ENCODE measurements at places on chromosomes 2 and 18.
A peak's percentile ranks its signal among the peaks of the same experiment; 100 is the strongest.

- DNase-seq, result no peak
These were observed 62.3 kb upstream of the ACSL3 start for GRCh38 chr2:222798528-222798927.

DNA sequence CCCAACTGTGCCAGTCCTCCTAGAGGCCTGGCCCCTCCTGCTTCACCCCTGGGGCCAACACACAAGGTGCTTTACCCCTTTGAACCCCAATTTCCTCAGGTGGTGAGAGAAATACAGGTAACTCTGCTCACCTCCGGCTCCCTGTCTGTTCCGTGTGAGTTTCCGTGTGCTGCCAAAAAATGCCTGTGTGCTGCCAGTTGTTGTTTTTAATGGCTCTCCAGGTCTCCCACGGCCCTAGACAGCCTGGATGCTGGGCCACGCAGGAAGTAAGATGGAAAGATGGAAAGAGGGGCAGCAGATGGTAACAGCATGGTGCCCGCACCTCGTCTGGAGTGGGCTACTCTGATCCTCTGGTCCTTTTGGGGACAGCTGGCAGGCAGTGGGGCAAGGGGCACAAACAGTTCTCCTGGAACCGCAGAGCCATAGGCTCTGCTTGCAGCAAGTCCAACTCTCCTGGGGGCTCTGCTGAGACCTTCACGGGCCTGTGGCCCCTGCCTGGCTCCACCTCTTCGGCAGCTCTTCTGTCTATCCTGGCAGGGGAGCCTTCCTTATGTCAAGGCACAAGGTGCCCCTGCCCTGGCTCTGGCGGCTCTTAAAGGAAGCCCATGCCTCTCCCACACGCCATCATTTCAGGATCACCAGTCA, 4.3 kb upstream of the ARHGEF4 start:
- no peak for DNase-seq

DNA sequence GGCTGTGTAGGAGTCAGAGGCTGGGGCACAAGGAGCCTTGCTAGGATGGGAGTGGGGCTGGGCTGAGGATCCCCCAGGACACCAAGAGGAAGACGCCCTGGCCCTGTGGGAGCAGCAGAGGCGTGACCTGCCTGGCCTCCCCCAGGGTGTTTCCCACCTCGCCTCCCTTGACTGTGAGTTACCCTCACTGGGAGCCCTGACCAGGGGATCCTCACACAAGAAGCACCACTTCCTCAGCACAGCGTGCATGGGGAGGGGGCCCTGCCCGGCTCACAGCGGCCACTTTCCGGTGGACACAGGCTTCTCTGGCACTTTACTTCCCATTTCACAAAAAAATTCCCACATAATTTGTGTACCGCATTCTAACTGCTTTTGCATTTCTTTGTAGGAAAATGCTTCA, 187.7 kb downstream of the EIPR1 start:
- DNase-seq, result no peak

GRCh38 chr2:169108099-169108884, 38.9 kb downstream of the DHRS9 start:
- no peak for DNase-seq

DNA sequence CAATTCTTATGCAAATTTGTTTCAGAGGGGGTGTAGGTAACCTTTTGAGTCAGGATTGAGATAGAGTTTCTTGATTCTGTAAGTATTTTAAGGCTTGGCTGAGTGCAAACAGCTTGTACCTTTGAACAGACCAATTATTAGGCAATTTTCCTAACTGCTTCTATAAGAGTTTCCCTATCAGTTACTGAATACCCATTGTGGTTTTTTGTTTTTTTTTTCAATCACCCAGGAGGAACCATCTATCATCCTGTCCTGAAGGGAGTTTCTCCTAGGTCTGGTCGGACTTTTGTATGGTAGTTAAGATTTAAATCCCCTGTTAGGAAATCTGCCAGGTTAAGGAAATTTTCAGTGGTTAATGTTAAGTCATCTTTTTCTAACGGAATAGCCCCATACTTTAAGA, 319.4 kb upstream of the SLC39A10 start:
- no peak for DNase-seq

GRCh38 chr2:202822411-202822810, 49.2 kb downstream of the ICA1L start:
- DNase-seq, result no peak

GRCh38 chr18:72738136-72738535, 129.7 kb downstream of the NETO1 start:
- DNase-seq, result no peak

GRCh38 chr2:171266102-171266501, 105.4 kb upstream of the TLK1 start:
- DNase-seq, result no peak

GRCh38 chr2:69073928-69074570, 61.1 kb downstream of the ANTXR1 start:
- no peak for DNase-seq

- DNase-seq, result no peak
These were observed 55.0 kb upstream of the CTDP1 start for GRCh38 chr18:79624356-79625170.

- no peak for DNase-seq
These were observed 1.3 kb upstream of the MYT1L start for GRCh38 chr2:2332381-2332780.

- no peak for DNase-seq
These were observed 178.0 kb downstream of the ASXL3 start for GRCh38 chr18:33755931-33756560.

- no peak for DNase-seq
These were observed 584 bp downstream of the AAK1 start for GRCh38 chr2:69642709-69643601.

GRCh38 chr2:7774481-7774880, 857.3 kb downstream of the RNF144A start:
- DNase-seq, result no peak

GRCh38 chr18:74478880-74479279, 17.3 kb upstream of the CNDP2 start:
- DNase-seq, result no peak

- no peak for DNase-seq
These were observed 79.9 kb downstream of the PARD3B start for GRCh38 chr2:204625135-204625534.

GRCh38 chr2:122389694-122390093, 634.2 kb downstream of the TSN start:
- DNase-seq, result no peak

GRCh38 chr2:196899976-196900375, 26.5 kb downstream of the PGAP1 start:
- no peak for DNase-seq

DNA sequence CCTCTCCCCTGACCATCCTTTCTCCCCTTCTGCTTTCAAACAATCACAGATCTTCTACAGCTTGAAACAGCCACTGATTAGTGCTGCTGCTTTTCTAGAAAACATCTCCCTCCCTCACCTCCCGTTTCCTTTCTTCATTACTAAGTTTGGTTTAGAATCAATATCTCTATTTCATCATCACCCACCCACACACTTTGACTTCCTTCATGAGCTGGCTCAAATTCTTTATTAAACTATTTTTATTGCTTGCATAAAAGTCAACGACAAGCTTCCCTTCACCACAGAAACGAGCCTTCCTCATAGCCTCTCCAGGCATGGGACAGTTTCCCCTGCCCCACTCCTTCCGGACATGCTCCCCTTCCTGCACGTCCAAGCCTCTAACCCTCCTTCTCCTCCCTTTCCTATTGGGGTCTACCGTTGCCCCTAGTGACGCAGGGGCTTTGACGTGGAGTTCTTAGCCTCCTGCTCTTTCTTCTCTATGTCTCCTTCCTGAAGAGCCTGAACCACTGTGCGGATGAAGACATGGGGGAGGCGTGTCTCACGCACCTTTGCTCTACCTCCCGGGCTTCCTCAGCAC, 172.0 kb downstream of the AFF3 start:
- no peak for DNase-seq

- no peak for DNase-seq
These were observed 37.2 kb upstream of the CFAP36 start for GRCh38 chr2:55482186-55482884.

DNA sequence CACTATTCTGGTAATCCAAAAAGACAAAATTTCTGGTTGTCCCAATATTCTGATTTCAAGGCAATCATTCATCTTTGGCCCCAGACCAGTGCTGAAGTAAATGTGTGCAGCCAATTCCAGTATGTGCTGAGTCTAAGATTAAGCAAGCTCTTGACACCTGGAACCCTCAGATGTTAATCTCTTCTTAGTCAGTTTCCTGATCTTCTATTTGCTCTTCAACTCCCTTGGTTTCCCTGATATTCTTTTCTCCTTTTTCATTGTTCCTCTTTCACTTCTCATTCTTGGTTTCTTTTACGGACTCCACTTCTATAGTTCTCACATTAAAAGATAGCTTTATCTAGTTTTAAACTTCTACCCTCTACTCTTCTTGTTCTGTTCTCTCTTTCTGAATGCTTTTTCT, 445.7 kb upstream of the FANCL start:
- DNase-seq, result no peak

- peak; percentile 45 for DNase-seq
These were observed 31.4 kb upstream of the YPEL5 start for GRCh38 chr2:30115141-30115980.

- DNase-seq, result no peak
These were observed 82.2 kb downstream of the ASAP2 start for GRCh38 chr2:9288681-9289338.

- DNase-seq, result no peak
These were observed 43.9 kb upstream of the PCBP1 start for GRCh38 chr2:70043252-70043875.

- DNase-seq, result no peak
These were observed 85.2 kb downstream of the NDUFA10 start for GRCh38 chr2:239939736-239940483.

DNA sequence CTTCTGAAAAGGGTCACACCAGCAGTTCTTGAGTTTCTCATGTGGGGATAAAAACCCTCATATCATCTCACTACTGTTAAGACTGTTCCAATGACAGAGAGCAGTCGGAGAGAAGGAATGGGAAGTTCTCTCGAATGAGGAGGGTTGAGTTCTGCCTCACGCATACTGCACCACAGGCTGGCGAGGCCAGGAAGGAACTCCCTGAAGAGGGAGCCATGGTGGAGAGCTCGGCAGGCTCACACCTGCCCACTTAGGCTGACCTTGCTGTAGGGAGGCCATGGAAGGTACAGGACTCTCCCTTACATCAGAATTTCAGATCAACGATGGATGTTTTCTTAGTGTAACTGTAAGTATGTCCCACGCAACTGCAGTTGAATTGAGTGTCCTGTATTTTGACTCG, 64.6 kb downstream of the RALBP1 start:
- no peak for DNase-seq

DNA sequence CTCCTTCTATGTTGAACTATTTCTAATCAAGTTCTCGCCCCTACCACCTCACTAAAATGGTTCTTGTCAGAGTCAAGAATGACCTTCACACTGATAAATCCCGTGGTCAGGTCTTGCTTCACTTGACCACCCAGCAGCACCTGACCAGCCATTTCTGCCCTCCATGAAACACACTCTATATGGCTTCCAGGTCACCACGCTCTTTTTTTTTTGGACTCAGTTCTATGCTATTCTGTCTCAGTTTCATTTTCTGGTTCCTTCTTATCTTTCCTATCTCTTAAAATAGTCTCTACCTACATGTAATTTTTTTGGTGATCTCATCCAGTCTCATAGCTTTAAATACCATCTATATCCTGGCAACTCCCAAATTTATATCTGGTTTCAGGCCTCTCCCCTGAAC, 11.4 kb downstream of the EIF2AK3 start:
- DNase-seq, result no peak

GRCh38 chr2:40851661-40852060, 399.8 kb upstream of the SLC8A1 start:
- no peak for DNase-seq

DNA sequence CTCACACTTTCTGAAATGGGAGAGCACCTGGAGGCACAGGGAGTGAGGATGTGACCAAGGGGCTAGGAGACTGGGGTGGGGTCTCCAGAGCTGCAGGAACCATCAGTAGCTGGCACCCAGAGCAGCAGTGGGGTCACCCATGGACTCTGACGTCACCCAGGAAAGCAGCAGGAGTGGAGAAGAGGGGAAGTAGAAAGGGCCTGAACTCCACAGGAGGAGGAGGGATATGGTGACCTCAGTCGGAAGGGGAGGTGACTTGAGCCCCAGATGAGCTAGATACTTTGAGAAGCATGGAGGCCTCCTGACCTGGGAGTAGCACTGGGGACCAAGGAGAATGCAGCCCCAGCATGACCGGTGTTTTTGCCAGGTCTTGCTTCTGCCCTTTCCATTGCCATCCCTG, 8.8 kb downstream of the NMUR1 start:
- DNase-seq, result no peak

GRCh38 chr2:66585587-66585986, 150.7 kb downstream of the MEIS1 start:
- no peak for DNase-seq

DNA sequence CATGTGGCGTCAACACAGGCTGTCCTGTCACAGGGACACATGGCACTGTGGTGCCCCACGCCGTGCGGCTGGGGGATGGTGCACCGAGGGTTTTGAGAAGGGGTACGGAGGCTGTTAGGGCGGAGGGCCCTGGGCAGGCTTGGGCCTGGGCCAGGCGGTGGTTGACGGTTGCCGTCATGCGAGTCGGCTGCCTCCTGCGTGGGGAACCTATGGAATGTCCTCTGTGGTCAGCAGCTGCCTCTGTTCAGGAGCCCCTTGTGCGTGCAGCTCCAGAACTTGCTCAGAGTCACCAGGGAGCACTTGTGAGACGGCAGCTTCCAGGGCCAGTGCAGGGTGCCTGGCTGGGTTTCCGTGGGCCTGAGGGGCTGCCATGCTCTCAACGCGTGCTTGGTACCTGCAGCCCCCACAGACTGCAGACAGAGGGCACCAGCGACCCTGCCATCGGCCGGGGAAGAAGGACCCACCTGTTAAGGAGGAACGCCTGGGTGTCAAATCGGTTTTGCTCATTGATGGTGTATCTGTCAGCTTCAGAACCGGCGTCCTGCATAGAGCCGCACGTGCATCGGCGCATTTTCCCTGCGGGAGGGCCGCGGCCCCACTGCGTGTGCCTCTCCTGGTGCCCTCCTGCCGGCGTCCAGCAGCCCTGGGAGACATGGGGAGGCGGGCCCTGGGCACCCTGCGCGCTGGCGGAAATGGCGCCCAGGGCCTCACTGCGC, 10.0 kb upstream of the D2HGDH start:
- no peak for DNase-seq

GRCh38 chr2:19686439-19686838, 215.3 kb downstream of the TTC32 start:
- no peak for DNase-seq

- no peak for DNase-seq
These were observed 2.5 kb downstream of the PSTPIP2 start for GRCh38 chr18:46069524-46069923.

GRCh38 chr2:238868616-238869292, 20.9 kb downstream of the TWIST2 start:
- no peak for DNase-seq

DNA sequence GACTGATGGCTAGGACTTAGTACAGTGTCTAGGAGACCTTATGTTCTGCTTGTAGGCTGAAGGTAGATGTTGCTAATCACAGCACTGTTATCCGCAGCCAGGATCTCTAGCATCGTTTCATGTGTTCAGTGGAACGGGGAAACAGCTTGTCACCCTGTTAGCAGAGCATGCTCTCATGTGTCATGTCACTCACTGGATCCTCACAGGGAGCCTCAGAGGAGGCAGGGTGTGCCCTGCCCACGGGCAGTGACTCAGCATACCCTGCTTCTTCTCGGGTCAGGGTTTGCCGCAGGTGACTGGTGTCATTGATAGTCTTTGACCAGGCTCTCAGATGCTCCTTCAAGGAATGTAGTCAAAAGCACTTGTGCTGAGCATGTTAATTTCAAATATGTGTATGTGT, 44.4 kb downstream of the RPIA start:
- no peak for DNase-seq
